ENCODE measurements at places on chromosomes 4 and X.

DNA sequence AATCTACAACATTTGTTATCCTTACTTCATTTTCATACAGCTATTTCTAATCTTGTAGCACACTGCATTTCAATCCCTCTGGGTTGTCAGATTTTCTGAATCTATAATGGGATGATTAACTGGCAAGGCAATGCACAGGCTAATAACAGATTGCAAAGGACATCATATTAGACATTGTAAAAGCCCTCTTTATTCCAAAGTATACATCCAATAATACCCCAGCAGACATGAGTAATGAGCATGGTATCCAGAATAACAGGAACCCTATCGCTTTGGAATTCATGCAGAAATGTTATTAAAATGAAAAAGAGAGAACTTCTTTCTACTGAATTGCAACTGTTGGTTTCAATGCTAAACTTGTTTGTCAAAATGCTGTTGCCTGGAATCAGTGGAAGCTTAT, 122.9 kb downstream of the C4orf33 start:
- no peak for DNase-seq

GRCh38 chrX:65900850-65901844, 138.7 kb downstream of the VSIG4 start:
- no peak for DNase-seq

GRCh38 chr4:80926446-80926845, 104.1 kb upstream of the BMP3 start:
- no peak for DNase-seq

- DNase-seq, result no peak
These were observed 127.0 kb downstream of the STOX2 start for GRCh38 chr4:184032091-184032490.

DNA sequence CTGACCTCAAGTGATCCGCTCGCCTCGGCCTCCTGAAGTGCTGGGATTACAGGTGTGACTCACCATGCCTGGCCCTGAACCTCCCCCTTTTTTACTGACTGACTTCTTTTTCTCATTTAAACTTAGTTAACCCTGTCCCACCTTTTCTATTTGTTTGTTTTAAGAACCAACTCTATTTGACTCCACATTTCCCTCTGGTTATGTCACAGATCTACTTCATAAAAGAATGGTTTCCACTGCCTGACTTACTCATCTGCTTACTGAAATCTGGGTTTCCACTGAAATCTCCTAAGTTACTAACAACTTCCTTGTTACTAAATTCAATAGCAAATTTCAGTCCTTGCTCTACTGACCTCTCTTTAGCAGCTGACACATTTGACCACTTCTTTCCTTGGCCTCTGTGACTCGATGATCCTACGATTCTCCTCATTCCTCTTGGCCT, 28.0 kb upstream of the NSUN7 start:
- DNase-seq, result no peak

GRCh38 chrX:8822002-8822401, 20.8 kb upstream of the FAM9A start:
- no peak for DNase-seq

- DNase-seq, result no peak
These were observed 270.5 kb upstream of the GPC4 start for GRCh38 chrX:133685822-133686221.

DNA sequence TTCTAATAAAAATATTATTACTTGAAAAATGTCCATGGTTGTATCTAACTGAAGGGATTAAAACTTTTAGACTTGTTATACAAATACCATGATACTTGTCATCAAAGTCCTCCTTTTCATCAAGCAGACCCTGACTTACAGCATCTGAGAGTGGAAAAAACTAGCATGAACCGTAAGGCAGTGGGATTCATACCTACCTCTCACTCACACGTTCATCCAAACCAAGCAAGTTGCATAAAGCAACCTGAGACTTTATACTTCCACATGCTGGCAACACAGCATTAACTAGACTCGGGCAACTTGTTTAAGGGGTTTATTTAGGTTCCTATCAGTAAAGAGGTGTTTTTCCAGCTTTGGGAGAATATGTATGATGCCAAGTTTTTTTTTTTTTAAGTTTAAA, 22.6 kb upstream of the TLR7 start:
- no peak for DNase-seq

DNA sequence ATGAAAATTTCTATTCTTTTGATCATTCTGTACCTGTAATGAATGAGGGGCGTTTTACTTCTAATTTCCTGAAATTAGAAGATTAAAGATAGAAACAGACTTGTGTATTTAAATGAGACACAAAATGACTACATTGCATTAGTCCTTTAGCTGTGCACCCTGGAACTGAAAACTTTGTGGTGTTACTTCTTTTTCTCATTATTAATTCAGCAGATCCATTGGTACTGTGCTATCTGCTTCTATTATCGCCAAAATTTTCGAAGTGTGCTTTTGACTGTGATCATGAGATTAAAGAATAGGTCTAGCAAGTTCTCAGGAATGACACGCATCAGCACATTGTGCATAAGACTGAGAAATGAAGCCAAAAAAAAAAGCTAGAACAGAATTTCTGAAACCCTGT, 1938.9 kb upstream of the TENM3 start:
- DNase-seq, result no peak

- no peak for DNase-seq
These were observed 49.3 kb upstream of the EOLA2 start for GRCh38 chrX:149987613-149988012.

- no peak for DNase-seq
These were observed 38.1 kb upstream of the CXorf38 start for GRCh38 chrX:40685362-40685918.

DNA sequence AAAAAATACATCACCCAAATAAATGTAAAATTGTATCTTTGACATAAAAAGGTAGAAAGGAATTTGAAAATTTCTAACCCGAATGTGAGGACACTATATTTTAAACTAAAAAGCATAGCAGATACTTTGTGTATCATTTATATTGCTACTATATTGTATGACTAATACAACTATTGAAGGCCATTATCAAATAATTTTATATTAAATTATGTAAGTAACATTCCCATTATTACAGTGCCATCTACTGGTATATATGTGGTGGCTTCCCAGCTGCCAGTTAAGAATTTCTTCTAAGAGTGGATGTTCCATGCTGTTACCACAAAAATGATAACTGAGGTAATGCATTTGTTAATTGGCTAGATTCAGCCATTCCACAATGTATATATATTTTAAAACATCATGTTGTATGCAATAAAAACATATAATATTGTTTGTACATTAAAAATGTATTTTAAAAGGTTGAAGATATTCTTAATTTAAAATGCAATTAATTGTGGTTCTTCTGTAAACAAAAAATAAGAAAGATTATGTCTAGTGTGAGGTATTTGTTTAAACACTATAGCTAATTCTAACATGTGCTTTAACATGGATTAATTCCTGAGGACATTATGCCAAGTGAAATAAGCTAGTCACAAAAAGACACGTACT, 65.3 kb downstream of the EGF start:
- DNase-seq, result no peak

DNA sequence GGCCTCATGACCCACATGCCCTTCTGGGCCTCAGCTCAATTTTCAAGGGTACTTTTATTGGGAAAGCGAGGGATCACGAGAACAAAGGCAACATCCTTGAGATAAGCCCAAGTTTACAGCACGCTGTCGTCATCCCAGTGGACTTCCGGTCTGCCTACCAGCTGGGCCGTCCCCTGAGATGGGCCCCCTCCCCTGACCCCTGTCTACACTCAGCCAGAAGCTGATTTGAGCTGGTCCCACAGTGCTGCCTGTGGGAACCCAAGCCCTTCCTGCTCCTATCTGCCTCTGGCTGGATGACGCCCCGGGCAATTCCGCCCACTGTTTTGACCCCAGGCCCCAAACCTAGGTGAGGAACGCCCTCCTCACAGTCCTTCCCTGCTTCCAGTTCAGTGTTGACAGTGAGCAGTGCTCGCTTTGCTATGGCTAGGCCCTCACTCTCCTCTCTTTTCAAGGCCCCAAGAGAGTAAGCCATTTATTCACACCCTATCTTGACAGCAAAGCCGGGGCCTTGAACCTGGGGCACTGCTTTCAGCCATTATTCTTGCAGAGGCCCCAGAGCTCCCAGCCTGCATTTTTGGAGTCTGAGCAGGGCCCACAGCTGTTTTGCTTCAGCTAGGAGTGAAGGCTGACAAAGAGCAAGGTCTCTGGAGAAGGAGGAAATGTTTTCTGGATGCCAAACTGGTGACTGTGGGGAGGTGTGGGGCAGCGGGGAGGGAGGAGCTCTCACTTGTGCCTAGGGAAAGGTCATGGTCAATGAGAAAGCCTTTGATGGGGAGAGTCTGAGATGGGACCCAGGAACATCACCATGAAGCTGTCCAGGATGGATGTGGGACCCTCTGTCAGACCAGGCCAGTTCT, 164.6 kb upstream of the BCOR start:
- DNase-seq, result no peak

DNA sequence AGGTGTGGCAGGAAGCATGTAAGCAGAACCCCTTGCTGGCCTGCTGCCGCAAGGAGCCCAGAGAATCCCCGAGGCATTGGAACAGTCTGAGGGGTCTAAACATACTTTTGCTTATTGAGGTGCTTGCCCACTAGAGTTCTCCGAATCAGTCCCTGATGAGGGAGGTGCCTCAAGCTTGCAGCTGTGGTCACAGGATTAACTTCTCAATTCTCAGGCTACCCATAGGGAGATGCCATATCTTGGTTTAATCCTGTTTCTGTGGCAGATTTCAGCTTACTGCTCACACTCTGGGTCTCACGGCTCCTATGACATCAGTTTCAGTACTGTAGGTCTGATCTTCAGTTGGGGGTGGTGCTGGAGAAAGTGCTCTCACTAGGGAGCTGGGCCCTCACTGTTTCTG, 39.9 kb downstream of the CCNG2 start:
- DNase-seq, result no peak

DNA sequence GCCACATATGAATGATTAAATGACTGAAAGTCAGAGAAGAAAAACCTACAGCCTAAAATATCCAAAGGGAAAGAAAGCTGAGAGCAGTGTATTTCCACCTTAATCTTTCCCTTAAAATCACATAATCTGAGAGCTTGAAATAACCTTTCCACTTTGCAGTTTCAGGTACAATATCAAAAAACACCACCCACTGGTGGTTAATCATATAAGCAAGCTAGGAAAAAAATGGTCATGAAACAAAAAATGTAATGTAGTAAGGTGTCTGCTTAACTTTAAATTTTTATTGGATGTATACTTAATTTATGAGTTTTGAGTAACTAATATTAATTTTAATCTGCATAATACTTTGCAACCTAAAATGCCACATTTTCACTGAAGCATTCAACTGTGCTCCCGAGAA, 3.2 kb downstream of the PRDM5 start:
- no peak for DNase-seq

- no peak for DNase-seq
These were observed 36.3 kb upstream of the UGT8 start for GRCh38 chr4:114562176-114562904.

GRCh38 chr4:38101563-38101962, 141.4 kb downstream of the PTTG2 start:
- DNase-seq, result no peak

- DNase-seq, result no peak
These were observed 27.8 kb downstream of the SNX25 start for GRCh38 chr4:185237175-185237574.

- peak; percentile 52 for DNase-seq
These were observed 29.2 kb downstream of the HTT-AS start for GRCh38 chr4:3044870-3045819.

GRCh38 chr4:78951862-78952472, 12.7 kb upstream of the PAQR3 start:
- DNase-seq, result no peak

DNA sequence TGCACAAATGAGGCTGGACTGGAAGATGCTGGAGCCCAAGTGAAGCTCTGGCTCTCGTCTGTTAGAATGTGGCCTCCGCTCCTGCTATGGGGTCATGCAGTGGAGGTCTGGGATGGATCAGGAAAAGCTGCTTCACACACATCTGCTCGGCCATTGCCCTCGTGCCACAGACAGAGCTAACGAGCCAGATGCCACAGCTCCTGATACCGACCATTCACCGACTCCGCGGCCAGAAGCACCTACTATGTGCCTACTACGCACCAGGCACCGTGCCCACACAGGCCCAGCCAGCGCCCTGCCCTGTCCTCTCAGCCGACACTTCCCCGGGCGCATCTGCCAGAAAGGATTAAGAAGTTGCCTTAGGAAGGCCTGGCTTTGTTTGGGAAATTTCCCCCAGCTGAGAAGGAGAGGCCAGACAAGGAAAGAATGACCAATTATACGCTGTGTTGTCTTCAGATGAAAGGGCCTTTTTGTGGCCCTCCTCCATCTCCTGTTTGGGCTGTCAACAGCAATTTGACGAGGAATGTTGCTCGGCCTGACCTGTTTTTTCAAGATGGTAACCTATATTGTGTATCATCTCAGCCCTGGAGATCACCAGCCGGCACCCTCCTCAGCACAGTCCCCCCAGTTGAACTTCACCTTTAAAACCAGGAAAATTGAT, 34.3 kb downstream of the HMX1 start:
- no peak for DNase-seq

DNA sequence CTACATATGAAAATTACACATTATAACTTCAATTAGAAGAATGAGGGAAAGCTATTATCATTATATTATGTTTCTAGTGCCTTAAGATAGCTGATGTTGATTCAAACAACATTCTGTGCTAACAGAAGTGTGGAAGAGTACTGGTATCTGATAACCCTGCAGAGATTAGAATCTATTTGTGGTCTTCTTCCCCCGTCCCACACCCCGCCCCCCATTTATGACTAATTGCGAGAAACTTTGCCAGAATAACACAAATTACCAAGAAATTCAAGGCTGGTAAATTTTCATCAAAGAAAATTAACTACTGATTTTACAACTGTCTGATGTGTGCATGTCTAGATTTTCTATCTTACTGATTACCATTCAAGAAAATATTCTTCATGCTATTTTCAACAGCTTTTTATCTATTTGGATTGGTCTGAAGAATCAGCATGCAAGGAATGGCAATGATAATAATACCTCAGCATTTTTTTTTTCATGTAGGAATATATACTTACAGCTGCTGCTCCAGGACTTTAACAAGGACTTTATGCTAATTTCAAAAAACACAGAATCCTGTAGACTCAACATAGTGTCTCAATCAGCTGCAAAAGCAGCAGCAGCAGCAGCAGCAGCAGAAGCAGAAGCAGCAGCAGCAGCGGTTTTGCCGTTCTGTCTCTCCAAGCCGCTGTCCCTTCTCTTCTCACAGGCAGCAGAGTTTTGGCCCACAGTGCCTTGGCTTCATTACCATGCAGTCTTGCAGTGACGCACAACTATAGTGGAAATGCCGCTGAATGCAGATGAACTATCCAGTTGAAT, 126.7 kb downstream of the FRYL start:
- DNase-seq, result peak; percentile 26

DNA sequence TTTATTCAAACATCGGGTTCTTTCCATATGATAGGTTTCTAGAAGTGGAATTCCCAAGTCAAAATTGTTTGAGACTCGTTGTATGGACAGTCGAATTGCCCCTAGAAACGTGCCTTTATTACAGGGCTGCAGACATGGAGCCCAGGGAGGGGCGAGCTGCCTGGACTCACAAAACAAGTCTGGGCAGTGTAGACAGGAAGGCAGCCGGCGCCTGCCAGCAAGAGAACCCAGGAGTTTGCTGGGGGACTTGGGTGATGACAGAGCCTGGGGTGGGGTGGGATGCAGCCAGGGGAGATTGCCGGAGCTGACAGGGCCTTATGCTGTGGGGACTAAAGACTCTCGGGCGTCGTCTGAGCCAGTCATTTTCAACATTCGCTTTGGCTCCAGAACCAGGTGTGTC, 107.4 kb upstream of the MSX1 start:
- DNase-seq, result no peak

Data from activated T-cell treated with anti-CD3 and anti-CD28 coated beads for 48 hours (primary cell).